Stimulated activated CD4-positive, alpha-beta T cell treated with anti-CD3 and anti-CD28 coated beads, Interleukin-2, amount 100 ng/mL, for 4 hours (primary cell): ENCODE measurements at places on chromosomes 3 and 15.

GRCh38 chr3:26293329-26293844 lies 329.2 kb upstream of the LRRC3B start:
- no peak for DNase-seq

DNA sequence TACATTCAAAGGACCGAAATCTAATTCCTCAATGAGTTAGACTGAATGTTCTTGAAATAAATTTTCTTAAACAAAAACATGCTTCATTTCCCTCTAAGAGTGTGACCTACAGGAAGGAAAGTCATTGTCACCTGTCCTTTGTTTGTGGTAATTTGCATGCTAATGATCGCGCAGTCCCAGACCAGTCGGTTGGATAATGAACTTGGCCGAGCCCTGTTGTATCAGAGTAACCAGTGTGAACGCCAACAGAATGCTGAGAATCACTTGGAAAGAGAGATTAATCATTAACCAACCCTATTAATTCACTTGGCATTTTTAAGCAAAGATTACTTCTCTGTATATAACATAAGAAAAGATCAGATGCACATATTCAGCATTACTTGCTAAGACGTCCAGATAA lies 8.1 kb upstream of the ARNT2 start:
- DNase-seq: no peak

- no peak for DNase-seq
These were observed 114.6 kb upstream of the ETV5 start for GRCh38 chr3:186223476-186223875.

DNA sequence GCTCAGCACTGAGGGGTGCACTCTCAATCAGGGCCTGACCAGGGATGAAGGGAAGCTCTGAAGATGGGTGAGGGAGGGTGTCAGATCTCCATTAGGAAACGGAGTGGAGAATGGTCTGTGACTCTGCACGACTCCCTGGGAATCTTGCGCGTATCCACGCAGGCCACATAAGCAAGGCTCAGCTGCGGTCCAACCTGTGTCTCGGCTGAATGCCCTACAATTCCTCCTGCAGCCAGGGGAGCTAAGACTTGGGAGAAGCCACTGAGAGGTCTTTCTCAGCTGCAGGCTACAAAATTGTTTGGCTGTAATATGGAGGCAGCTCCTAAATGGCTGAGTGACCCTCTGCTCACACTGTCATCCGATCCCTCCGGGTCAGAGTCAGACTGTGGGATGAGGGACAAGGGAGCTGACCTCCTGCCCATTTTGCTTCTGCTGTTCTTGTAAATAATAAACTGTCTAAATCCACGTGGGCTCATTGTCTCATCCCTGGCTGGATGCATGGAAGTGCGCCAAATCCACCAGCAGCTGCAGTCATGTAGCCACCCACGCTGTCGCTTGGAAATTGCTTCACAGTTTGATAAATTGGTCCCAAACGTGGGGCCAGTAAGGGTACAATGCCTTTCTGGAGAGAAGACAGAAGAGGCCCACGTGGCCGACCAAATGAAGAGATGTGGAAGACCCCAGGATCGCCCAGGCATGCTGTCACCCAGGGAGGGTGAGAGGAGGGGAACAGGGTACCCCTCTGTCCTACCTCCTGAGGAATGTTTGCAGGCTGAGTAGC lies 30.5 kb downstream of the ALS2CL start:
- DNase-seq: no peak

DNA sequence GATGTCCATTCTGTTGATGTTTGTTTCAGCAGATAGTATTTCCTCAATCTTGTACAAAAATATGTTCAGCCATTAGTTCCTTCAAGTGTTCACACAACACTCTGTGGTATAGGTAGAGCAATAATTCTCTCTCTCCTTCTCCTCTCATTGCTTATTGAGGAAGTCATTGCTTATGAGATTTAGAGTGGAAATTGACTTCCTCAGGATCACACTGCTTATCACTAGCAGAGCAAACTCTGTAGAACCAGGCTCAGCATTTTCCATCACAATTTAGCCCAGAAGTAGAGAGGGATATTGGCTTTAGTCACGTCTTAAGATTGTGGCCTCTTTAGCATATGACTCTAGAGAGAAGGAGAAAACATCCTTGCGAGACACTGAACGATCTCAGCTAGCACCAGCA lies 31.2 kb downstream of the RAB11A start:
- DNase-seq: no peak
